ENCODE measurements at places on chromosomes 7 and 10. TPM values are rescaled to one million over a fixed set of nuclear protein-coding genes. Genes with fewer than 3 reads are reported as not detected.

DNA sequence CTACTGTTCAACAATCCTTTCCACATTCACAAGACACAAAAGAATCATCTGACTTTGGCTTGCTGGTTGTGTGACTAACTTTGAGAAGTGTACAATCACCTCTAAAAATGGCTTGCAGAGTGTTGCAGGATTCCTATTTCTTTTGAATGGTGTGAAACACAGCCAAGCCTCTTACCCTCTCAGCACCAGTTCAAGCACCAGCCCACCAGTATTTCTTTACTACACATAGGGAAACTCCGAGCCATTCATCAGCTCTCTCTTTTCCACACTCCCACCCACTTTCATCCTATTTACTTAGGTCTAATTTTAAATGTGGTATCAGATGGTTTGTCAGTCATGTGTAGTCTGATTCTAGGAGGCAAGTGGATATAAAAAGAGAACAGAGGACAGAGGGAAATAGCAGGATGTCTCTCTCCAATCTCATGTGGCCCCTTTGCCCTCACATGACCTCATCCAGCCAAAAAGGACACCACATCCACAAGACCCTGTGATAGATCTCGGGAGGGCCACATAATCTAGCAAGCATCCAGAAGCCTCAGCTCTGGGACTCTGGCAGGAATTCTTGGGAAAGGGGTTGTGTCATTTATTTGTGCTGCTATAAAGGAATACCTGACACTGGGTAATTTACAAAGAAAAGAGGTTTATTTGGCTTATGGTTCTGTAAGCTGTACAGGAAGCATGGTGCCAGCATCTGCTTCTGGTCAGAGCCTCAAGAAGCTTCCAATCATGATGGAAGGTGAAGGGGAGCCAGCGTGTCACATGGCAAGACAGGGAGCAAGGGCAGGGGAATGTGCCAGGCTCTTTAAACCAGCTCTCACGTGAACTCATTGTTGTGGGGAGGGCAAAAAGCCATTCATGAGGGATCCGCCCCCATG lies 66.8 kb upstream of the NEBL start:
- H3K27me3 ChIP-seq, result no peaks in the 10 kb centered on the region
- H3K4me3 ChIP-seq, result no peak overlapping the region
- H3K36me3 ChIP-seq, result no peaks in the 10 kb centered on the region
- DNase-seq, result no peak
- no peak overlapping the region for H3K27ac ChIP-seq

DNA sequence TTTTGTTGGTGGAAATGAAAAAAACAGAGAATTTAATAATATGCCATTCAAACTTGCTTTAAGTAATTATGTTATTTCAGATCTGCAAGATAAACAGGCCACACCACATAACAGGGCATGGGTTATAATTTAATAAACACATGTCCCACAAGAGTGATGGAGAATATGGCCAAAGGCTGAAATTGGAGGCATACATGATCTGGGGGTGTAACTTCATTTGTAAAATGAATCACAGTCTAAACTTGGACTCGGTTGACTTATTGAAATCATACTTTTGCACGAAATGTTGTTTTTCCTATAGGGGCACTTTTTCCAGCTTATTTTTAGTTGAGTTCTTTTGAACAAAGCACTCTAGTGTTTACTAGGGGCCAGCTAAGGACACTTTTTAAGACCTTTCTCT lies 151.6 kb downstream of the TMEM26 start:
- no peaks in the 10 kb centered on the region for H3K27me3 ChIP-seq
- no peak overlapping the region for H3K4me3 ChIP-seq
- H3K27ac ChIP-seq, result no peak overlapping the region
- no peak for DNase-seq
- H3K36me3 ChIP-seq, result no peaks in the 10 kb centered on the region

- H3K27ac ChIP-seq, result no peak overlapping the region
- DNase-seq, result no peak
- no peaks in the 10 kb centered on the region for H3K27me3 ChIP-seq
- H3K36me3 ChIP-seq, result no peaks in the 10 kb centered on the region
- H3K4me3 ChIP-seq, result no peak overlapping the region
- no peaks in the 10 kb centered on the region for H3K4me1 ChIP-seq
Observed at GRCh38 chr7:80763289-80763688, 124.8 kb downstream of the CD36 start.

- H3K4me3 ChIP-seq, result no peak overlapping the region
- DNase-seq, result no peak
- H3K27ac ChIP-seq, result no peak overlapping the region
- no peaks in the 10 kb centered on the region for H3K4me1 ChIP-seq
Observed at GRCh38 chr10:11586170-11586569, 25.3 kb downstream of the USP6NL start.

GRCh38 chr7:15658247-15658646 lies 28.2 kb downstream of the MEOX2 start:
- no peaks in the 10 kb centered on the region for H3K4me1 ChIP-seq
- DNase-seq, result no peak
- H3K27ac ChIP-seq, result no peak overlapping the region
- no peak overlapping the region for H3K4me3 ChIP-seq

- no peaks in the 10 kb centered on the region for H3K4me1 ChIP-seq
- no peak overlapping the region for H3K27ac ChIP-seq
- no peaks in the 10 kb centered on the region for H3K36me3 ChIP-seq
- H3K27me3 ChIP-seq, result no peaks in the 10 kb centered on the region
- H3K4me3 ChIP-seq, result no peak overlapping the region
Observed at GRCh38 chr10:51574248-51575048, 124.9 kb downstream of the CSTF2T start.

TMEM140 gene
- 39.3 TPM for total RNA-seq

MOGAT3 gene
- total RNA-seq, result not detected

IGFBP3 gene
- 32.2 TPM for total RNA-seq
